Right kidney (tissue), 9 donors: ENCODE measurements at places on chromosomes 5 and 9.

GRCh38 chr5:181234455-181235306 lies 9.0 kb downstream of the RACK1 start:
- DNase-seq, result peak; percentile 9

GRCh38 chr5:180807654-180808414 lies 5.2 kb upstream of the MGAT1 start:
- DNase-seq, result no peak

GRCh38 chr5:180596115-180596667 lies 4.9 kb upstream of the SCGB3A1 start:
- no peak for DNase-seq

DNA sequence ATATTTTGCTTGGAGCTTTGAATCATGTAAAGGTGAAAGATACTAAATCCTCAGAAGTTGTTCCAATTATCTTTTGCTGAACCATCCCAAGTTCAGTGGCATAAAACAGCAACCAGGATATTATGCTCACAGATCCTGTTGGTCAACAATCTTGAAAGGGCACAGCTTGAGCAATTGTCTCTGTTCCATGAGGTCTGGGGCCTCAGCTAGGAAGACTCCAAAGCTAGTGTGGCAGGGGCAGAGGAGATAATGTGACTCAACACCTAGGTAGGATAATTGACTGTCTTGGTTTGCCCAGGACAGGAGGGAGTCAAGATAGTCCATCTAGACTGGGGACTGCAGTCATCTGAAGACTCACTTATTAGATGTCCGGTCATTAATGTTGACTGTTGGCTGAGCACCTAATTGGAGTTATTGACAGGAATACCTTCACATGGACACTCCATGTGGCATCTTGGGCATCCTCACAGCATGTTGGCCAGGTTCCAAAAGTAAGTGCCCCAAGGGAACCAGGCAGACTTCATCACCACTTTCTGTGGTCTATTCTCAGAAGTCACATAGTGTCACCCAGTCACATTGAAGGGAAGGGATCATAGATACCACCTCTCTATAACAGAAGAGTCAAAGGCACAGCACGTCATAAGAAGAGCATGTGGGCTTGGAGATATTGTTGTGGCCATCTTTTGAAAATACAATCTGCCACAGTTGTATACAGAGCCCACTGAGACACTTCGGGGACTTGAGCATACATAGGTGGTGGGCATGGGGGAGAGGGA lies 88.4 kb upstream of the GPBP1 start:
- no peak for DNase-seq

DNA sequence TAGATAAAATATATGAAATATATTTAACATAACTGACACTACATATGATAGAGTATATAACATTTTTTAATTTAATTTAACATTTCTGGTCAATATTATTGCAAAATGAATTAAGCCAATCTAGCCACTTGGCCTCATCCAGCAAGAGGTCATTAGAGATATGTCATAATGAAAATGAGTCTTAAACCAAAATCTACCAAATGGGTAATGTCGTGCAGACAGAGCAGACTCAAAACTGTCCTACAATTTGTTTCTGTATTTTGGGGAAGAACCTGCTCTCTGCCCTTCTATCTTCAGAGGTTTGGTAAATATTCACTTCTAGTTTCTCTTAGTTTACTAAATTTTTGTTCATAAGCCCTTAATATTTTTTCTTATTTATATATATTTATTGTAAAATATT lies 61.4 kb downstream of the ARHGEF28 start:
- no peak for DNase-seq

DNA sequence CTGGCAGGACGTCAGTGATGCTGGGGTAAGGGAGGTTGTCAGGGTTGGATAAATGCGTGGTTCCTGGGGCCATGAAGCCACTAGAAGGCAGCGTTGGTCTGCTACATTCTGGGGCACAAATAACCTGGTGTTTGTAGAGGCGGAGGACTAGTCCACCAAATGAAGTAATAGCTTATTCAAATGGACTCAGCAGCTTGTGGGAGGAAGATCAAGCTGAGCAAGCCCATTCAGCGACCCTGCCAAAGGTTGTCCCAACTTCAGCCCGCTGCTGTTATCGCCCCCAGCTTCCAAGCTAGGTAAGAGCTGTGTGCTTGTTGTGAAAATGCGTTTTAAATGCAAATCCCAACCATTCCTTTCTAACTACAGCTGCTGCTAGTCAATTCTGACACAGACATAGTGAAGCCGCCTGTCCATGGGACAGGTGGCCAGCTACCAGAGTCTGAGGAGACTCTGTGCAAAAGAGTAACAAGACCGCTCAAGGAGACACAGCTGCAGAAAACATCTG lies 7.6 kb upstream of the FAM240B start:
- DNase-seq, result no peak

DNA sequence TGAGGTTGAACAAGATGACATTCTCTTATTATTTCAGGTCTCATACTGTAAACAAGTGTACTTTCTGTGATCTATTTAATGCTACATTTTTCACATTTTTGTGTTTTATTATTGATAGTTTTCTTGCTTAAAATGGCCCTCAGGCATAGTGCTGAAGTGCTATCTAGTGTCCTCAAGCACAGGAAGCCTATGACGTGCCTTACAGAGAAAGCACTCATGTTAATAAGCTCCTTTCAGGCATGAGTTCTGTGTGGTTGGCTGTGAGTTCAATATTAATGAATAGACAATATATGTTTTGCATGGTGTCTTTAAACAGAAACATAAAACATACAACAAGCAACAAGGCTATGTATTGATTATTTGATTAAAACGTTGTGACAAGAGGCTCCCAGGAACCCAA lies 450.1 kb downstream of the PLK2 start:
- DNase-seq, result no peak

- DNase-seq, result no peak
These were observed 3.7 kb downstream of the TXN start for GRCh38 chr9:110252509-110253139.

GRCh38 chr9:126822278-126822677 lies 17.4 kb downstream of the ZBTB43 start:
- no peak for DNase-seq

DNA sequence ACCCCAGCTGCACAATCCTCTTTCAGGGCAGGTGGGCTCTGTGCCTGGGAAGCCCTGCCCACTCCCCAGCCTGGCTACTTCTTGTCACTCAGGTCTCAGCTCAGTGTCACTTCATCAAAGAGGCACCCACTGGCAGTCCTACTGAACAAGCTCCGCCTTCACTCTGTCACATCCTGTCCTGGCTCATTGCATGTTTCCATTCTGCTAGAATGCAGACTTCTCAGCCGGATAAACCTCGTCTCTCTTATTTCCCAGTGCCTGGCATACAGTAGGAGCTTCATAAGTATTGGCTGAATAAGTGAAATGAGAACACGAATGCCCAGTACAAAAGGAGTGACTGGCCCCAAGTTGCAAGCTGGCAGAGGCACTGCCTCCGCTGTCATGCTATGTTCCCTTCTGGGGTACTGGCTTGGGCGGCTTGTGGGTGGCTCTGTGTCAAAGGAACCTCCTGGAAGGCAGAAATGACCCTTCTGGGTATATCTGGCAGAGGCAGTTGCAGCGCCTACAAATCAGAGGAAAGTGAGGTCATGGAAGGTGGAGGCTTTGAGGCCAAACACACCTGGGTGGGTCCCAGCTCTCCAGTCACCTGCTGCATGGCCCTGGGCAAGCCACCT lies 98.3 kb upstream of the PHYKPL start:
- no peak for DNase-seq

- DNase-seq, result peak; percentile 72
These were observed 52.1 kb downstream of the C9orf50 start for GRCh38 chr9:129568560-129569501.

DNA sequence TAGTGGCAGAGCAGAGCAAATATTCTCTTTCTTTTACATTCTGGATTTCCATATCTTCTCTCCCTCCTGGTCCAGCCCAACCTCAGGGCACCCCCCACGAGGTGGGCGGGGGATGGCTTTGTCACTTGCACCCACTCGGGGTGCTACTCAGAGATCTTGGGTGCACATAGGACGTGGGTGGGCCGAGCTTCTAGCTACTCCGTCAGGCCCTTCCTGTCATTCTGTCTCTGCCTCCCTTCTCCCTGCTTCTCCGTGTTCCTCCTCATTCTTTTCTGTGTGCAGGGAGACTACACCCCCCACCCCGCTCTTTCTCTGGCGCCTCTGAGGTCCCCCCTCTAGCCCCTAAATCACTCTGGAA lies 19.5 kb downstream of the PCDHGC5 start:
- DNase-seq, result peak; percentile 75

DNA sequence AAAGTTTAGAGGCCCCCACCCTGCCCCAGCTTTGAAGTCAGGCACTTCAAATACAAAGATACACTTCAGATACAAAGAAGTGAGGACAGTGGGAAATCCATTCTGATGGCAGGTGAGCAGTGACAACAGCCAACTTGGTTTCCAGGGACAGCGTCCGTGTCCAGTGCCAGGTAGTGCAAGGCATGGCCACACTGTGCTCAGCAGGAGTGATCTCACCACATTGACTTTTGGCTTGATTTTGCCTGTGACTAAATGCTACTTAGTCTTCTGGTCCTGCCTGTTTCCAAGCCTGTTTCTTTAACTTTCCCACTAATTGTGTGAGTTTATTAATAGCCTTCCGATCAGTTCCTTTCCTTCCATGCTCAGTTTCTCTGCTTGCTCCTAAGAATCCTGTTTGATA lies 72.6 kb upstream of the PALM2AKAP2 start:
- DNase-seq, result no peak

GRCh38 chr9:88236511-88237478 lies 98.5 kb upstream of the SPATA31C2 start:
- DNase-seq, result no peak

- no peak for DNase-seq
These were observed 19.0 kb upstream of the PTGER4 start for GRCh38 chr5:40660751-40661150.

DNA sequence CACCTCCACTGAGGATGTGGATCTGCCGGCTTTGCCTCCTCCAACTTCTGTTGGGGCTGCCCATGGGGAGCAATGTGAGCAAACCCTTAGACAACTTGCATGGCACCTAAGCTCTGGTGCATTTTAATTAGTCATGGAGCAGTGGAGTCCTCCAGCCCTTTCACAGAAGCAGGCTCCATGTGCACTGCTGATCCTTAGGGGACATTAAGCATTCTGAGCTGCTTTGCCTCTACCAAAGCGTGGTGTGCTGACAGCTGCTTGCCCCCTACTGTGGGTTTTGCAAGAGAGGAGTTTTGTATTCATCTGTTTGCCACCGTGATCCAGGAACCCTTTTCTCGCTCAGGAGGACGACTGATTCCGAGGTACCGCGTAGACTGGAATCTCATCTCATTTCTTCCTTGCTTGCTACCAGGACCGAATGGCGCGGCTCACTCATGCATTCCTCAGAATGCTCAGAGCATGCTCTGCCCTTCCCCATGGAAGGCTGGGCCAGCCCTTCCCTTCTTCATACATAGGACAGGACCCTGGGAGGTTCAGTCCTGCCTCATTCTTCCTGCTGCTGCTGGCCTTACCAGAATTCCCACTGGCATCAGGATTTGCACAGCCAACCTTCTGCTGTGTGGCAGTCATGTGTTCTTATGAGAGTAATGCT lies 432.5 kb downstream of the GADD45G start:
- no peak for DNase-seq

GRCh38 chr9:69542058-69542457 lies 130.1 kb downstream of the APBA1 start:
- DNase-seq, result no peak

DNA sequence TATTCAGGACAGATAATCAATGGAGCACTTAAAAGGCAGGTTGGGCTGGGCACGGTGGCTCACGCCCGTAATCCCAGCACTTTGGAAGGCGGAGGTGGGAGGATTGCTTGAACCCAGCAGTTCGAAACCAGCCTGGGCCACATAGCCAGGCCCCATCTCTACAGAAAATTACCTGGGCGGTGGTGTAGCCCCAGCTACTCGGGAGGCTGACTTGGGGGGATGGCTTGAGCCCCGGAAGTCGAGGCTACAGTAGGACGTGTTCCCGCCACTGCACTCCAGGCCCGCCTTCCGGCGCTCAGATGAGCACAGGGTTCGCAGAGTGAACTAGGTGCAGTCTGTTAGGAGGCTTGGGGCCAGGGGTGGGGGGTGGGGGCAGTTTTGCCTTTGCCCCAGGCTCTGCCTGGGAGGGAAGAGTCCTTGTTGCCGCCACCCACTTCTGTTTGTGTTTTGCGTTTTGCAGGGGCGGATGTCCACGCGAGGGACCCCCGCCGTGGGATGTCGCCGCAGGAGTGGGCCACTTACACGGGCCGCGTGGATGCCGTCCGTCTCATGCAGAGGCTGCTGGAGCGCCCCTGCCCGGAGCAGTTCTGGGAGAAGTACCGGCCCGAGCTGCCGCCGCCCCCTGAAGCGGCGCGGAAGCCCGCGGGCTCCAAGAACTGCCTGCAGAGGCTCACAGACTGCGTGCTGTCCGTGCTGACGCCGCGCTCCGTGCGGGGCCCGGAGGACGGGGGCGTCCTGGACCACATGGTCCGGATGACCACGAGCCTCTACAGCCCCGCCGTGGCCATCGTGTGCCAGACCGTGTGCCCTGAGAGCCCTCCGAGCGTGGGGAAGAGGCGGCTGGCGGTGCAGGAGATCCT lies 85.2 kb downstream of the ANKRD33B start:
- no peak for DNase-seq

DNA sequence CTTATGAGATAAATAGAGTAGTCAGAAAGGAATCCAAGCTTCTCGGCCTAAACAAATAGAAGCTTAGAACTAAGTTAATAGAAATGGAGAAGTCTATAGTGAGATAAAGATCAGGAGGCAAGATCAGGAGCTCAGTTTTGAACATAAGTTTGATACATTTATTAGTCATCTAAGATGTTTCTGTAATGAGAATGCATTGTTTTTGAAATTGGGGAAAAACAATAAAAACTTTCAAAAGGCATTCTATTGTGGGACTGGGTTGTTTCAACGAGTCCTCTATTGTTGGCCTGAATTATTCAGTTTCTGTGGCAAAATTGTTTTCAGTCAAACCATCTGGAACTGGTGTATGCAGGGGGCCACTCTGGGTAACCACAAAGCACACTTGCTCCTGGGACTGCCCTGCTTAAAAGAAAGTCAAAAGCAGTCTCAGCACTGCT lies 181.0 kb upstream of the CLINT1 start:
- no peak for DNase-seq

- no peak for DNase-seq
These were observed 198.4 kb upstream of the MEF2C start for GRCh38 chr5:89081360-89081759.

DNA sequence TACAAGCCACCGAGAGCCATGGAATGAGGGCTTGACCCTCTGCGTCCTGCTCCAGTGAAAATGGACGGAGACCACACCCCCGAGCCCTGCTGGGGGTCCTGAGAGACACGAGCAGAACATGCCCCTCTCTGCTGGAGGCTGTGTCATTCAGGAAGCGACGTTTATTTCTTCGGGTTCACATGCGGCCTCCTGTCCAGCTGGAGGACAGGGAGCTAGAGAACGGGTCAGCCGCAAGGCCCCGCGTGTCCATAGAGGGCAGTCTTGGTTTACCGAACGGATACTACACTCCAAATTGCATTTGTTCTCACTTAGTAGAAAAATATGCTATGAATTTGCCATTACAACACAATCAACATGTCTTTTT lies 36.1 kb downstream of the MRPL36 start:
- DNase-seq, result no peak
